HAP-1 (cell line): ENCODE measurements at places on chromosomes 6 and 20.

DNA sequence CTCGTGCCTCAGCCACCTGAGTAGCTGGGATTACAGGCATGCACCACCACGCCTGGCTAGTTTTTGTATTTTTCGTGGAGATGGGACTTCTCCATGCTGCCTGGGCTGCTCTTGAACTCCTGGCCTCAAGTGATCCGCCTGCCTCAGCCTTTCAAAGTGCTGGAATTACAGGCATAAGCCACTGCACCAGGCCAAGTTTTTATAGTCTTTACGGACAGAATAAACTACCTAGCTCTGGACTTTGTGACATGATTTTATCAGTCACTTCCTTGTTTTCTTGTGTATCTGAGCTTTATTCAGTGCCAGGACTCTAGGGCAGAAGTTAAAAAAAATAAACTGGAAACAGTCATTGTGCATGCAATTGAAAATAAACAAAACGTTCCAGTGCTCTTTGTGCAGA lies 46.7 kb upstream of the RALGAPA2 start:
- DNase-seq, result no peak

DNA sequence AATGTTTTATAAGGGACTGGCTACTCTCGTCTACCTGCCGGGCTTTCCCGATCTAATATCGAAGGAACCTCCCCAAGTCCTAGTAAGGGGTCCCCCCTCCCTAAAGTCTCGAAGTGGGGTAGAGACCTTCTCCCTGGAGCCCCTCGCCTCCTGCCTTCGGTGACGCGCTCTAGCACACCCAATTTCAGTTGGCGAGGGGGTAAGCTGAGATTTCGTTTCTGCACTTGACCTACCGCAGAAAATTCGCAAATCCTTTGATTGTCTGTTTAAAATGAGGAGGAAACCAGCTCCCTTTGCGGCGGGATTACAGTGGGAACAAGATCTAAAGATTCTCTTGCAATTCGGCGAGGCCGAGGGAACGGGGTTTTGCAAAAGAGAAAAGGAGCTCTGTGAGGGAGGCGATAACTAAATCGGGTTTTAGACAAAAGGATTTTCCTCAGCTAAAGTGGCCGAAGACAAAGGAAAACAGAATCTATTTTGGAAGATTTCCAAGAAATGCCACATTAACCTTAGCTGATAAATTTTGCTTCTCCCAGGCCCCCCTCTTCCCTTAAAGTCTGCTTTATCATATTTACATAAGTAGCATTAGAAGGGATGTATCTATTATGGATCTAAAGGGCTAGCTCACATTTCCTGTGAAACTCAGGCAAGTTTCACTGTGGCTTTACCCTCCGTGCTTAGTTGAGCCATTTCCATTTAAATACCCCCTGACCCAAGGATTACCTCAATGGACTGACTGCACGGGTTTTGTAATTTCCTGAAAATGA lies 8.4 kb downstream of the SIM1 start:
- DNase-seq, result no peak

DNA sequence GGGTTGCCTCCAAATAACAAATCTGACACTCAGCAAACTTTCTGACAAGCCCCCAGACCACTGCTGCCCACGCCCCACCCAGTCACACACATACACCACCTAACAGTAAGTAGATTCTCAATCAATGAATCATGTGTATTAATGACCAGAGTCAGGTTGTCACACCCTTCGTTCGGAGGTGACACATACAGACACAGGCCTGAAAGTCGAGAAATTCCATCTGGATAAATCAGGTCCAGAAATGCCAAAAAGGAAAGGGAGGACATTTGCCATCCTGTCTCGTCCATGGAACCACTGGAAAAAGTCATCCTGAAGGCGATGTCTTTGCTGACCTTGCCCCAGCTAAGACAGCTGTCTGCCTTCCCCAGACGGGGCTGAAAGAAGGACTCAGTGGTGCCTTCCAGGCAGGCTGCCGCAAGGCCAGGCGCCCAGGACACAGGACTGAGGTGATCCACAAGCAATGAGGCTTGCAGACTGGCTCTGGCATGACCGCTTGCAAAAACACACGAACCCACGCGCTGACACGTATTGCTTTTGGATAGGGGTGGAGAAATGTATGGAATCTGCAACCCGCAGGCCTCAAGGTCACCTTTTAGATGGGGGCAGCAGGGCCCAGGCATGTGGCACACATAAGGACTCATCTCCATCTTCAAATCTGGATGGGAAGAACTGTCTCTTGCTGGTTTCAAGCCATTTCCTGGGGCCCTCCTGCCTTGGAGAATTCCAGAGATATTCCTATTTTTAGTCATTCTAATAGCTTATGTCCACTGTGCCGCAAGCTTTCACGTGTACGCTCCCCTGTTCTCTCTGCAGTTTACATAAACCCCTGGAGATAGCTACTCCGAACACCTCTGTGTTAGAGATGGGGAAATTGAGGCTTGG lies 9.0 kb downstream of the NFATC2 start:
- DNase-seq, result no peak

- DNase-seq, result no peak
These were observed 151.8 kb downstream of the ZFP64 start for GRCh38 chr20:52039790-52040189.

GRCh38 chr6:144543006-144543871 lies 258.1 kb downstream of the UTRN start:
- no peak for DNase-seq

DNA sequence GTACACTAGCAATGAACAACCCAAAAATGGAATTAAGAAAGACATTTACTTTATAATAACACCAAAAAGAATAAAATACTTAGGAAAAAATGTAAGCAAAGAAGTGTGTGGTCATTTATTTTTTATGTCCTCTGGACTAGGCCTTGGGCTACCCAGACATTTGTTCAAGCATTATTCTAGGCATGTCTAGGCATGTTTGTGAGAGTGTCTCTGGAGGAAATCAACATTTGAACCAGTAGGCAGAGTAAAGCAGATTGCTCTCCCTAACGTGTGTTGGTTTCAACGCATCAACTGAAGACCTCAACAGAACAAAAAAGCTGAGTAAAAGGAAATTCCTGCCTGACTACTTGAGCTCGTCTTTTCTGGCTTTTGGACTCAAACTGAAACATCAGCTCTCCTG lies 84.5 kb downstream of the ANKEF1 start:
- no peak for DNase-seq

DNA sequence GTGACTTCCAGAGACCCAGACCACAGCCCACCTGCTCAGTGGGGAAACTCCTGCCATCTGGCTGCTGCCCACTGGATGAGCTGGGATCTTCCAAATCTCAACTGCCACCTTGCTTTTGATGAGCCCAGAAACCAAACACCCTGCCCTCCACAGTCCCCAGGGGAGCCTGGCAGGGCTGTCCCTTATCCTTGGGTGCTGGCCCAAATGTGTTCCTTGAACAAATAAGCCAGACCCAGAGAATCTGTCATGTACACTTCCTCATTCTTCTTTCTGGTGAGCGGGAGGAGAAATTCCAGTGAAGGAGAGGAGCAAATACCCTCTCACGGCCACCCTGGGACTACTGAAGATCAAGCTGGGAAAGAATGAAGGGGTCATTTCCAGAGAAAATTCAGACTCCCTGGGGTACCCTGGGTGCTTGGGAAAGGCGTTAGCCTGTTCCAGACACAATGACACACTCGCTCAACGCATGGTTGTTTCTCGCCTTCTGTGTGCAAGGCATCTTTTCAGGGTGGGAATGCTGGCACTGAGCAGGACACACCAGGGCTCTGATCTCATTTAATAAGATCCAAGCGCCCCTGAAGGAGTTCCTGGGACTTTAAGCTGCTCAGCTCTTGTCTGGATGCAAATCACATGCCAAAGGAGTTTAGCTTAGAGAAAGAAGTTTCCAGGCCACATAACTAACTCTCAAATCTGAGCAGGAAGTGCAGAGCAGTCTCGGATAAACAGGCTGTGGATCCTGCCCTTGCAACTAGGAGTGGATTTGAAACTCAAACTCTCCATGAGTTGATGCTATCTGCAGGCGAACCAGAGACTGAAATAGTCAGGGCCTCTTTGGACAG lies 38.5 kb downstream of the PXDC1 start:
- DNase-seq, result no peak

GRCh38 chr6:99016355-99016754 lies 68.6 kb upstream of the FBXL4 start:
- no peak for DNase-seq

GRCh38 chr20:18738055-18738454 lies 75.5 kb upstream of the SCP2D1 start:
- DNase-seq, result peak; percentile 21

DNA sequence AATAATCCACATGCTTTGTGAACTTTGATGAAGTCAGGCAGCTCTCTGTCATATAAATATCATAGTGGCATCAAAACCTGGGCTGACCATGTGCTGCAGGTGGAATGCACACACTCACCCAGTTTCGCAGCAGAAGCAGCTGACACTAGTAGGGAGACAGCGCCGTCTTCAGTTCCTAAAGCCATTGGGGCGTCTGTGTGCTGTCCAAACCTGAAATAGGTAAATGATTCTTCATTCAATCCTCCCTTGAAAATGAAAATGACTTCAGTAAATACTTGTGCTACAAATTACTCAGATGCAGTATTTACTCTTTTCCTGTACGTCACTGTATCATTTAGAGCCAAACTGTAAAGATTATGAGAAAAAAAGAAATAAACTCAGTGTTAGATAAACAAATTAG lies 127.5 kb downstream of the EYA4 start:
- no peak for DNase-seq

DNA sequence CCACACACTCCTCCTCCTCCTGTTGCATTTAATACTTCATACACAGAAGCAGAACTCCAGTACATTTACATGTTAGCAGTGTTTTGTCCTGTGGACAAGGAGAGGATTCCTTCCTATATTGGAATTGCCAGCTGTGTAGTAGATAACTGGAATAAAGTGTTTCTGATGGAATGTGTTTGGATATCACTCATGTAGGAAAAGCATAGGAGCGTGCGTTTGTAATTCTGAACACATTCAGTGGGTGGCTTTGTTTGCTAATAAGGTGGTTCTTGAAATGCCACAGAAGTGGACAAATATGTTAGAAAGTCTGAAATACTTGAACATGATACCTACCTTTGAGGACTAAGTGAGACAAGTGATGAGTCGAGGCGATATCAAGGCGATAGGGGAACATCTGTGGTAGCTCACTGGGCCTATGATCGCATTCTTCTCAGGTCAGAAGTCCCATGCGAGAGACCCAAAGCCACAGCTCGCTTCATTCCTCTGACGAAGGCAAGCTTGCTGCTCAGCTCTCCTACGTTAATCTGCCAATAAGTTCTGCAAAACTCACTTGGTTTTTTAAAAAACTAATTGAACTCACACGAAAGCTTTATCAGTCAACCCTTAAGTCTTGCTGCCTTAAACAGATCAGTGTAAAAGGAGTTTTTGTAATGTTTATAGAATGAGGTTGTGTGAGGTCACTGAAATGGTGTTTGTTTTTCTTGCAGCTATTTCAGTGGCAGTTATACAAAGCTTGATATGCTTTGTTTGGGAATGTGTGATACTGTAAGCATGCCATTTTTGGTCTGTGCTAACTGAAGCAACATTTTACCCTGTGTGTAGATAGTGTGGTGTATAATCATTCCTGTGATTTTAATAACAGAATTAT lies 159.9 kb downstream of the SOX4 start:
- DNase-seq, result peak; percentile 66

GRCh38 chr6:89763550-89763949 lies 56.0 kb downstream of the MDN1 start:
- no peak for DNase-seq

GRCh38 chr6:1697688-1698351 lies 88.1 kb downstream of the FOXC1 start:
- no peak for DNase-seq

- no peak for DNase-seq
These were observed 143.3 kb downstream of the CD83 start for GRCh38 chr6:14260839-14261238.

DNA sequence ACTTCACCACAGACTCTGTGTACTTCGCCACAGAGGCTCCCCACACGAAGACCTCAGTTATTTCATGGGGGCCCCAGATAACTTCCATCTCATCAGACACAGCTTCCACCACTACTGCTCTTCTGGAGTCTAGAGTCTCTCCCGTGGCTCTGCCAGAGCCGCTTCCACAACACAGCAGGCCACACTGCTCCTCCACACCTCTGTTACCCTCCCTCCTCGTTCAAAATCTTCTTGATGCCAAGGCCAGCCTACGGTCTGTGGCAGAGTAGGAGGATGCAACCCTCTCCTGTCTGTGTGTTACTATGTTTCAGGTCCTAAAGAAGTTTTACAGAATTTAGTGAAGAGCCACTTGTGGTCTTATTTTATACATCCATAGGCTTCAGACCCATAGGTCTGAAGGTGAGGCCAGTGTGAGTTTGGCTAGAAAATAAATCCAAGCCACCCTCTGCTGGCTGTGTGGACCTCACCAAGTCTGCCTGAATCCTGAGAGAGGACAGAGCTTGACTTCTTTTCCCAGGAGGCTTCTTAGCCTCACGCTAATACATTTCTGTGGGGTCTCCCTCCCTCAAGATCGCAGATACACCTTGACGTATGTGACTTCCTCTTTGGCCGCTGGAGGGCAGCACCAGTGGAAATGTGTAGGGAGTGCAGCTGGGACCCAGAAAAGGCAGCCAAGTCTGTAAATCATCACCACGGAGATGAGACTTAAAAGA lies 197.7 kb downstream of the FAXC start:
- peak; percentile 81 for DNase-seq

- no peak for DNase-seq
These were observed 10.9 kb downstream of the DEFB129 start for GRCh38 chr20:237929-238328.

DNA sequence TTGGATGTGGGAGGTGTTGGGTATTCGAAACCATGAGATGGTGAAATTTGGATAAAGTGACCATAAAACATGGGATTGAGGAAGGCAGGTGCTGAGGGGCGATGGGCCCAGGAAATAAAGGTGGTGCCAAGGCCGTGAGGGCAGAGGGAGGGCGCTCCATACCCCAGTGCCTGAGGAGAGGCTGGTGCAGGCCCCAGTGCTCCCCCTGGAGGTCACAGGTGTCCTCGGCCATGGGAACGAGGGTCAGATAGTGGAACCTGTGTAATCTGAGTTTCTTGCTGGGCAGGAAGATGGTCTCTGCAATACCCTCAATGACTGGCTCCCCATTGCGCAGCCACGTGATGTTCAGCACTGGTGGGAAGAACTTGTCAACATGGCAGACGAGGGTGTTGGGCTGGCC lies 16.2 kb downstream of the HLA-DPB1 start:
- DNase-seq, result peak; percentile 64
